NCI-H1694 treated with DMSO at 0.1 percent for 48 hours (cell line): ENCODE measurements at places on chromosomes 7 and 10.

DNA sequence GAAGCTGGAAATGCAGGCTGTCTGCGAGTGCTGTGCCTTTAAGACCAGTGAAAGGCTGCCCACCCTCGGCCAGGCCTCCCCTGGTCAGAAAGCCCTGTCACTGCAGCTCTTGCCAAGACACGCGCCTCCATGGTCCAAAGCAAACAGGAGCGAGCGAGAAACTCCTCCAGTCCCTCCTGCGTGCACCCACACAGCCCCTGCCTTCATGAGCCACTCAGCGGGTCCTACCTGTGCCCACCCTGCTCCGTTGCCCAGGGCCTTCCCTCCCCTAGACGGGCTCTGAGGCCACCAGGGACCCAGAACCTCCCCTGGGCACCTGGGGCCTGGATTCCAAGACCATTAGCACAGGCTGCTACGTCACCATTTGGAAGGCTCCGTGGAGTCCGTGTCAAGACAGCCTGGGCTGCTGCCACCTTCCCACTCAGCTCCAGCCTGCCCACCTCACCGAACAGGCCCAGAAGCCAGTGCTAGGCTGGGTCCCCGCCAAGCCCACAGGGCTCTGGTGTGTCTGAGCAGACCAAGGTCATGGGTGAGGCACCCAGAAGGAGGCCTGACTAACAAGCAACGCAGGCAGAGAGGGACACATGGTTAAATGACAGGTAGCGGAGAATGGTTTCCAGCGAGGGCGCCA, 144.5 kb downstream of the NEURL1 start:
- DNase-seq, result no peak

- DNase-seq, result no peak
Observed at GRCh38 chr10:127982601-127983000, 75.7 kb downstream of the PTPRE start.

DNA sequence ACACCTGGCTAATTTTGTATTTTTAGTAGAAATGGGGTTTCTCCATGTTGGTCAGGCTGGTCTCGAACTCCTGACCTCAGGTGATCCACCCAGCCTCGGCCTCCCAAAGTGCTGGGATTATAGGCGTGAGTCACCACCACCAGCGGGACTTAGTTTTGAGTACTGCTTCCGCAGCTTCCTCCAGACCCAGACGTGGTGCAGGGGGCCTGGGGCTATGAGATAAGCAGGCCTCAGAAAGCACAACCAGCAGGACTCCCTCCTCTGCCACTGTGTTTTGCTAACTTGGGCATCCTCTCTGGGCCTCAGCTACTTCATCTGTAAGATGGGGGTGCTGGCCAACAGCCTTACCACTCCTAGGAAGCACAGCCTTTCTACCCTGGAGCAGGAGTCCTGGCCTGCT, 37.8 kb downstream of the GOLGA7B start:
- no peak for DNase-seq

DNA sequence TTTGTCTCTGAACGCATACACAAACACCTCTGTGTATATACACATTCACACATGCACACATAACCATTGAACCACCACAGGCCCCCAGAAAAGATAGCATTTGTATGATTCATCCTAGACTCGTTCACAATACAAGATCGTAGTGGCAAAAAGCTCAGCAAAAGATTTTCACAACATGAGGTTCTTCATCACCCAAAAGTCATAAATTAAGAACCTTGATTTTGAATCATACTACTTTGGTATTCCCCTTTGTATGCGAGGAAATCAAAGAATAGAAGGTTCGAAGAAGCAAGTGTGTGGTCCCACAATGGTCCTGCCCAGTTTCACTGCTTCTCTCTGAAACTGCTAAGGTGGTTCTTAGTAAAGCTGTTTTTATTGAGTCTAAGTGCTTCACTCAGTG, 200.7 kb downstream of the CELF2 start:
- no peak for DNase-seq

DNA sequence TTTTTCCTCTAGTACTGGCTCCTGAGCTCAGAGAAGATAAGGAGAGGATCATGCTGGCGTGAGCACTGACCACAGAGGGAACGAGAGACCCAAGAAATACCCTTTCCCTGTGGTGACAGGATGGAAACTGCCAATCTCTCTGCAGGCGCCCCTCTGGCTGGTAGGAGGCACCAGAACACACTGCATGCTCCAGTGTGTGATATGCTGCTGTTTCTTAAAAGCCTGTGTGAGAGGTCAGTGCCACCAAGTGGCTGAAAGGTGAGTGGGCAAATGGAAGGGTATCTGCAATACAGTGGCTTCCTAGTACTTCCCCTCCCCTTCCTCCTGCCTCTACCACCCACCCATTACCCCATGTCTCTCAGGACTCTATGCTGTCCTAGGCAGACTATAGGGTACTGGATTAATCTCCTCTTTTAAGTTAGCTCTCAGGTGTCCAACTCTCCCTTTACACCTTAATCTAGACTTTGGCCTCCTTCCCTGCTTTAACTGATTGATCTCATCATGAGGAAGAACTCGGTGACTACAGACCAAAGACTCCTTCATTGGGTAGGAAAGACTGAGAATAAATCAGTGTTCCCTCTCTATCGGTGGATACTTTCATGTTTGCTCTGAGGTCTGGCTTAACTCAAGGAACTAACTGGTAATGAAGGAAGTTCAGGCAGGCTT, 283.6 kb downstream of the ADRA2A start:
- peak; percentile 22 for DNase-seq

DNA sequence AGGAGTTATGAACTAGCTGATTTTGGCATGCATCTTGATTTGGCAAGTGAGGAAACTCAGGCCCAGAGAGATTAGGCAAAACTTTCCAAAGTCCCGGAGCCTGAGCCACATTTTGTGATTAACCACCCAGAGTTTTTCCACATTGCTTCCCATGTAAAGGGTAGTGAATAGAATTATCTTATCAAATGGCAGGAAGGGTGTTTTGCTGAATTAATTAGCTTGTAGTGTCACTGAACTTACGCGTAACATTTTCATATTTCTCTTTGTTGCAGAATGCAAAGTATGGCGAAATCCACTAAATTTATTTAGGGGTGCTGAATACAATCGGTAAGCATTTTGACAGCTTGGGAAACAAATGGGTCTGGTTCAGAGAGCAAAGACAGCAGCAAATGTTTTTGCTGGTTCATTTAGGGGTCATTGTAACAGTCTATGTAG, 176.2 kb downstream of the ST7 start:
- DNase-seq, result no peak

- DNase-seq, result no peak
Observed at GRCh38 chr7:122544463-122544862, 154.5 kb downstream of the RNF133 start.

- no peak for DNase-seq
Observed at GRCh38 chr7:47273088-47273487, 308.8 kb downstream of the TNS3 start.

DNA sequence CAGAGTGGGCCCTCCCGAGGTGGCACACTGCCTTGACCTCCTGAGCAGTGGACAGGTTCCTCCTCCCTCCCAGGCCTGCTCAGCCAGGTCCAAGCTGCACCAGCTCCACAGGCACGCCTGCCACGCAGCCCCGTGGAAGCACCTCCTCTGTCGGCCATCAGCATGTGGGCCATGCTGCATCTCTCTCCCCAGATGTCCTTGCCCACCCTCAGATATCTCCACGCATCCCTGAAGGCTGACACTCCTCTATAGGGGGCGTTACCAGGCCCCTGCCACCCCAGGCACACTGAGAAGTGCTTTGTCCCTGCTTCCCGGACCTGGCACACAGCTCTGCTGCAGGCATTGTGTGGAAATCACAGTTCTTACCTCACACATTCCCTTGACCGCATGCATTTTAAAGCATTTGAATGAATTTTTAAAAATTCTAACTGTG, 598.5 kb downstream of the SDK1 start:
- DNase-seq, result no peak

DNA sequence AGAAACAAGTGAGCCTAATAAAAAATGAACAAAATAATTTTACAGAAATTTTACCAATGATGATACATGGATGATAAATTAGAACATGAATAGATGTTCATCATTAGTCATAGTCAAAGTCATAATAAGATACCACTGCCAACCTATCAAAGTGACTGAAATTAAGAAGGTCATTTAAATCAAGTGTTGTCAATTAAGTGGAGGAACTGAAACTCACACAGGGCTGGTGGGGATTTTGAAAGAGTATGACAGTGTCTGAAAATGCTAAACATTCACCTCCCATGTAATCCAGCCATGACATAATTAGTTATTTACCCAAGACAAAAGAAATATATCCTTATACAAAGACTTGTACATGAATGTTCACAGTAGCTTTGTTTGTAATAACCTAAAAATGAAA, 57.1 kb upstream of the DYNC1I1 start:
- DNase-seq, result no peak

DNA sequence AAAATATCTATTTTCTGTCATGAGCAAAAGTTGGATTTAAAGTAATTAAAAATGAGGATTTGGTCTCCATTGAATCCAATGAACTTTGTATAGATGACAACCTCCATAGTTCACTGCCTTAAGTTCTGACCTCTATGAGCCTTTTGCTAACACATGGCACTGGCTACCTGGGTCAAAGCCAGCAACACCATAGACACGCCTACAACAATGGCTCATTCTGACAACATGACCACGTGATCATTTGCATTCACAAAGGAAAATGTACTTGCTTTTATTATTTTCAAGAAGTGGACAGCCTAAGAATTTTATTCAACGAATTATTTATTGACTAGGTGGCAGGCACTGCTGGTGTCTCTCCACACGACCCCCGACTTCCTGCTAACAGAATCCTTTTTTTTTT, 90.6 kb downstream of the CARD11 start:
- no peak for DNase-seq

DNA sequence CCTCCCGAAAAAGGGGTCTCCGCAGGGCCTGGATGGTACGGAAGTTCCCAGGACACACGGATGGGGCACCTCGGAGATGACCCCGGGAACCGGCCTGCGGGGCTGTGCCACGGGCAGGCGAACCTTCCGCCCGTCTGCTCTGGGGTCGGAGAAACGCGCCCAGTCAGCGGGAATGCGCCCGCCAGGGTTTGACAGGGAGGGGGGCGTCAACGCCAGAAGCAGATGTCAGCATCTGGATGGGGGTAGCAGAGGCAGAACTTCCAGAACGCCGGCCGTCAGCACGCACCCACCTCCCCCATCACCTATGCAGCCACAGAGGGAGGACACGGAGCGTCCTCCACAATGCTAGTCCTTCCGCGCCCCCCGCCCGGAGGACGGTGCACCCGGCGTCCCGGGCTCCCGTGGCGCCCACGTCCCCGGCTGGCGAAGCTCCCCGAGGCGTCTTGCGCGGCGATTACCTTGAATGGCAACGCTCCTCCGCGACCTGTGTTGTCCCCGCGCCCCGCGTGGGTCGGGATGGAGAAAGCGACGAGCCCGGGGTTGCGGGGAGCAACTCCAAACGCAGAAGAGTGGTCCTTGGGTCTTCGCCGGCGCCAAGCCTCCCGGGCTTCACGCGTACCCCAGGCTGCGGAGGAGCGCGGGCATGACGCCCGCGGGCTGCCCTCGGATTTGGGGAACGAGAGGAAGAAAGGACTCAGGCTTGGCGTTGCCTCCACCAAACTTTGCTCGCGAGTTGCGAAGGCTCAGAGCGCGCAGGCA, 561 bp downstream of the FGFR2 start:
- peak; percentile 0 for DNase-seq

DNA sequence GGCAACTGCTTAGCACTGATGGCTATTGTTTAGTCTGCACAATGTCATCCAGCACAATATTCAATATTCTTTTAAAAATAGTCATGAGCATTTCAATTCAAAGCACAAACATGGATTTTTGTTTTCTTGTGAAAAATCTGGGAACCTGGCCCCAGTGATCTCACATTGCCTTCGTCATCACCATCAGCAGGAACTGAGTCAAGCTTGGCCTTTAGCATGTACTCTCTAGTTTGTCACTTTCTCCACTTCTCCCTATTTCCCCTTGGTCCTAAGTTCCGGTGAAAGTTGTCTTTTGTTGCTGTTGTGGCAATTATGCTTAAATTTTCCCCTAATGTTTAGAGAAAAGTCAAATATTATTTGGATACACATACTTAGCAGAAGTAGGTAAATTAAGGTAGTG, 252.9 kb upstream of the SORCS1 start:
- no peak for DNase-seq

- DNase-seq, result no peak
Observed at GRCh38 chr7:119572132-119572531, 700.8 kb upstream of the KCND2 start.

- peak; percentile 86 for DNase-seq
Observed at GRCh38 chr7:149854611-149855360, 16.6 kb downstream of the ZNF862 start.

- DNase-seq, result no peak
Observed at GRCh38 chr10:4770801-4771553, 55.0 kb upstream of the AKR1E2 start.

DNA sequence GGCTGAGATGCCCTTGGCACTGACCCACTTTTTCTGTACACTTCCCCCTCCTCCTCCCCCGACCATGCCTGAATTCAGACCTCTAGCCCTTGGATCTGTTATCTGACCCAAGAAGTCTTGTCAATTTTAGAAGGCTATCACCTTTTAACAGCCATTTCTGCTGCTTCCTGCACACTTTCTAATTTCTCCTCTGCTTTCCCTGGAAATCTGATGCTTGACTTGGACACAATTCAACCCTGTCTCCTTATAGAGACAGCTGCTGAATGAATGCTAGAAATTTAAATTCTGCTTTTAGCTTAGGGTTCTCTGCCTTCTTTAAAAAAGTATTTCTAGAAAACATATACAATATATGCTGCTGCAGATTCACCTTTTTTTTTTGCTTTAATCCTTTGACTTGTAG, 417.9 kb upstream of the KLF6 start:
- no peak for DNase-seq

DNA sequence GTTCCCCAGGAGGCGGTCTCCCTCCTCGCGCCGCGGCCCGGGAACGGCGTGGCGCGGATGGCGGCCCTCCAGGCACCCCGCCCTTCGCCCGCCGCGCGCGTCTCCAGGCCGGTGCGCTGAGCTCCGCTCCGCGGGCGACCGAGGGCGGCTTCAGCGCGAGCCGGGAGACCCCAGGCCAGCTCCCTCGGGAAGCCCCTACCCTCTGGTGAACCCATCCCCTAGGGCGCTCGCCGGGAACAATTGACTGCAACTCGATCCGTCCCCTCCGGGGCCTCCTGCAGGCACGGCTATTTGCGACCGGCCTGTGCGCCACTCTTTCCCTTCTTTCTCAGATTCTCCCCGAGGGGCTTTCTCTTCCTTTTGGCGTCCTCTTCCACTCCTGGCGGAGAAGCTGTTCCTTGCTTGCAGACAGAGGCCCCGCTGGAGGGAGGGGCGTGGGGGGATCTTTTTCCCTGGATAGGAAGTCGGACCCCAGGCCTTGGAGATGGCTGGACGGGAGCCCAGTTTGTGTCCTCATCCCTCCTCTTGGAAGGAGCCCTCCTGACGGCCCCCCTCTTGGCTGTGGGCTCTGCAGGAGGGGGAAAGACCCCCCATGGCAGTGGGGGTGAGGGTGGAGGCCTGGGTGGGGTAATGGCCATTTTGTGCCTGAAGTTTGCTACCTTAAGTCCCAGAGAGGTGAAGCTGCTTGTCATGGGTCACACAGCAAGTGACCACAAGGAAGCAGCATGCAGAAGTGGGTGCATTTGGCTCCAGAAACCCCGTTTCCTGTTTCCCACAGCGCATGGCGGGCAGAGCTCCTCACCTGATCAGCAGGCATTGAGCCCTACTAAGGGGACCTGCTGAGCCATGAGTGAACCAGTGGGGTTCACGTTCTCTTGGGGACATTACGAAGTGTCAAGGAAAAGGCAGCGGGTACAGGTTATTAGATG, 171.2 kb upstream of the TNRC18 start:
- DNase-seq, result no peak
